Effector memory CD8-positive, alpha-beta T cell (primary cell): ENCODE measurements at places on chromosomes 12 and 14.

- no peak for DNase-seq
These were observed 203.6 kb downstream of the NOVA1 start for GRCh38 chr14:26394150-26394810.

DNA sequence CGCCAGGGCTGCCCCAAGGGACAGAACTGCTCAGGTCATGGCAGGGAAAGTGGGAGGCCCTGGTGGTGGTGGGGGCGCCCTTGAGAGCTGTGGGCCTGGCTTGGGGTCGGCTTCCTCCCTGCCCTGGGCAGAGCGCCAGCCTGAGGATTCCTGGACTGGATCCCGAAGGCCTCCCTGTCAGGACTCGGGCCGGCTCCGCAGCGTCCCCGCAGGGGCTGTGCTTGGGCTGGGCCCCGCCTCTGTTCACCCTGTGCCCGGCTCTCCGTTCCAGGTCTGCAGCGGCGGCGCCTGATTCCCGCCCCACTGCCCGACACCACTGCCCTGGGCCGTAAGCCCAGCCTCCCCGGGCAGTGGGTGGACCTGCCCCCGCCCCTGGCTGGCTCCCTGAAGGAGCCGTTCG, 39.9 kb downstream of the KIF26A start:
- no peak for DNase-seq

GRCh38 chr12:94089891-94090290, 58.5 kb upstream of the PLXNC1 start:
- DNase-seq: no peak

GRCh38 chr14:71141701-71142374, 234.6 kb downstream of the PCNX1 start:
- DNase-seq: no peak

DNA sequence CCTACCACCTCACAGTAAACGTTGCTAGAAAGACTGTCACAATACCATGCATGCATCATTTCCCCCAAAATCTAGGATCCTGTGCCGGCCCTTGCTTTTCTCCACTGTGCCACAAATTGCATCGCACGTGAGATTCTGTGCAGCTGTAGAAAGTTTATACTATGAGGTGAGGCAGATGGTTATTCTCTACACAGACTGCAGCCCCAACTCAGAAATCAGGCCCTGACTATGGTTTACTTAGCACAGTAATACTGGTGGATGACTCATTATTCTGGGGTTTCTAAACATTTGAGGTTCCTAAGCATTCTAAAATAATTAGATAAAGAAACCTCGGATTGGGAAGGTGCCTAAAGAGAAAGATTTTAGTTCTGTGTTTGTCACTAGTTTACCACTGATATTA, 163.8 kb upstream of the CCDC198 start:
- DNase-seq: no peak

- no peak for DNase-seq
These were observed 17.0 kb downstream of the ANO6 start for GRCh38 chr12:45232756-45233372.

DNA sequence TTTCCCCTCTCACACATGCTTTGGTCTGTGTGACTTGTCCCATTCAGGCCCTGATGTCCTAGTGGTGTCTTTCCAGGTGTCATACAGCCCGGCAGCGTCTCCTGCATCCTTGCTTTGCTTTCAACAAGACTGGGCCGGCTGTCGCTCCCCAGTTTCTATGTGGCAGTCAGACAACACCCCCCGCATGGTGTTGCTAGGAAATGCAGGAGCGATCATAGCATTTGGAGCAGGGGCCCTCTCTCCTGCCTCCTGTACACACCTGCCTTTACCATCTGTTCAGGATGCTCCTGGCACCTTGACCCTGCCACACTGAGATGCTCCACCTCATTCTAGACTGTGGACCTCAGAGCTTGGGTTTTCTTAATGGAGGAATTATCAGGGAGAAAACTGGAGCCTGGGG, 29.5 kb downstream of the CACNA1C start:
- DNase-seq: no peak

DNA sequence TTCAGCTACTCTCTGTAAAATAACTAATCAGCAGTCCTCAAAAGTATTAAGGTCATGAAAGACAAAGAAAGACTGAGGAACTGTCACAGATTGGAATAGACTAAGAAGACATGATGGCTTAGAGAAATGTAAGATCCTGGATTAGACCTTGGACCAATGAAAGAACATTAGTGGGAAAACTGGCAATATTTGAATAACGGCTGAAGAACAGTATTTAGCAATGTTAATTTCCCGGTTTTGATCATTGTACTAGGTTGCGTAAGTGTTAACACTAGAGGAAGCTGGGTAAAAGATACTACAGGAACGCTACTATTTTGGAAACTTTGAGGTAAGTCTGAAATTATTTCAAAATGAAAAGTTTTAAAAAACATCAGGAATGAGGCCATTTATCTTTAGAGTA, 98.8 kb upstream of the RESF1 start:
- no peak for DNase-seq

DNA sequence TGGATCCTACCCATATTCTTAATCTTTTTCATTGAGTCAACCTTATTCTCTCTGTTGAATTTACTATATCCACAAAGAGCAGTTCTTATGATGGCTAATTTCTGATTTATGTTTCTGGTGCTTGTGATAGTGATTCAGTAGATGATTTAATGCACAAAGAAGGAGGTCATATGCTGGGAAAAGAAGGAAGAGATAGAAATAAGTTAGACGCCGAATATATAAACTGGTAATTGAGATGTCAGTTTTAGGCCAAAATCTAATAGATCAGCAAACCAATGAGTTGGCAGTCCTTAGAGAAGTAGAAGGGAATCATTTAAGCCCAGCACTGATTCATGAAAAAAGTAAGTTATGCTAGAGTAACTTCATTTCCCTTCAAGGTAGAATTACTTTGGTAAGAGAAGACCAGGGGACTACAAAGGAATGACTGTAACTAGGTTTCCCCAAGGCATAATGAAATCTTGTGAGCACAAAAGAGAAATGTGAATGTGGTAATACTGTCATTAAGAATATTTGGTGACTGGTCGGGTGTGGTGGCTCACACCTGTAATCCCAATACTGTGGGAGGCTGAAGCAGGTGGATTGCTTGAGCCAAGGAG, 132.4 kb downstream of the TGFB3 start:
- no peak for DNase-seq

- no peak for DNase-seq
These were observed 71.5 kb downstream of the VWF start for GRCh38 chr12:6052940-6053329.

GRCh38 chr12:114529966-114530365, 124.0 kb upstream of the TBX5 start:
- no peak for DNase-seq

DNA sequence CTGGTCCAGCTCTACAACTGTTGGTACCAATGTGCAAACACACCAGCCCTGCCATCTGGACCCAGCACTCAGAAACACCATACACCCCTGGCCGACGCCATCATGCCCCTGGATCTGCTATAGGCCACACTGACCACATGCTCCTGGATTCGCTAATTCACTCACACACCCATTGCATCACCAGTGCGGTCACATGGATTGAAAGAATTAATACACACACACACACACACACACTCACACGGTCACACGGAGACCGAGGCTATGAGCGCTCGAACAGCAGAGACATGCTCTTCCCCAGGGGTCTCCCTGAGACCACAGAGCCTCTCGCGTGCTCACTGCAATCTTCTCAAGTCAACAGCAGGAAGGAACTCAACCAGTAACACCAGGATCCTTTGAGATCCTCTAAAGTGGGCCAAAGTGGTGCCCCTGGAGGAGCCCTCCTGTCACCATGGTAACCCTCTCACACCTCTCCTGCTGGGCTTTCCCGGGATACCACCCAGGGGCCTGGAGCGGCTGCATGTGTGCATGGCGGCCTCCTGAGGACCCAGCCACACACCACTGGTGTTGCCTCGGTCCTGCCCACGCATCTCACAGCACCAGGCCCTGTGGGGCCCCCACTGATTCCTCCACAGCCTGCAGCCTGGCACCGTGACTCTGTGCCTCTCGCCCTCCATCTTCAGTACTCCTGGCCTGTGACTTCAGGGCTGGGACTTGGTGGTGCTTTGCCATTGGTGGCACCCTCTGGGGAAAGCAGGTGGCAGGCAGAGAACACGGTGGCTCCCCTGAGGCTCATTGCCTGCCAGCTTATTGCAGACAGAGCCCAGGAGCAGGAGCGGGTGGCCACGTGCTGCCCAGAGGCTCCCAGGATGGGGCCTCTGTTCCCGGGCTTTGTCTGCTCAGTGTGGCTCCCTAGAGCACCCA, 15.1 kb downstream of the LRTM2 start:
- DNase-seq: no peak

DNA sequence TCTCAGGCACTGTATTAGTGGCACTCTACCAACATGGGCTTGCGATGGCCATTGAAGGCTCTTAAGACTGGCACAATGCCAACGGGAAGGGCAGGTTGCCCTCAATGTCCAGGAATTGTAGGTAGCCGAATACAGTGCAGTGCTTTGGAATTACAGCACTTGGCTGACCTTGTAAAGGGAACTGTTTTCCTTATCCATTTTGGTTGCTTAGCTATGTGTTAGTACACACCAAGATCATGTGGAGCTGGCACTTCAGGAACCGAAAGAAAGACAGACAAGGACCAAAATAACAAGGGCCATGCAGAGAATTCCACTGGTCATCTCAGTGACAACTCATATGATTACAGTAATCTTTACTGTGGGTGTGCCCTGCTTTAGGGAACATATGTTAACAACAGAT, 72.7 kb downstream of the DYRK2 start:
- DNase-seq: no peak

GRCh38 chr12:78455991-78456390, 408.6 kb upstream of the SYT1 start:
- DNase-seq: no peak

- no peak for DNase-seq
These were observed 198.7 kb upstream of the DCN start for GRCh38 chr12:91381309-91381804.

- no peak for DNase-seq
These were observed 46.8 kb downstream of the TRMT5 start for GRCh38 chr14:60933920-60934655.

DNA sequence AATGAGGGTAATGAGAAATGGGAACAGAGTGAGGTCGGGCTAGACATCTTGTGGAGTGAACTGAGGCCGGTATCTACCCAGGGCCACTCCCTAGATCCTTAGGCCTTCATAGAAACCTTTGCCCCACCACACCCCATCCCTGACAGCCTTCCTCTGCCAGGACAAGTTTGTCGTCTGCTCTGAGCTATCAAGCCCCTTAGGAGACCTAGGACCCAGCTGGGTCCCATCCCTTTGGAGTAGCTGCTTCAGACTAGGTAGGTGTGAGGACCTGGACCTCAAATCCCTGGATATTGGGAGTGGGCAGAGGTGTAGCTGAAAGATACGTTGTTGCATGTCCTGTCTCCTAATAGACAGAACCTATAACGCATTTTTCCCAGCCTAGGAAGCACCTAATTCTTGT, at the start of gene TMEM253:
TMEM253 (plus strand) TSS at position 136 of the 400 bp plus-strand sequence. CDS start 278 bp downstream, outside the sequence.
- DNase-seq: no peak

DNA sequence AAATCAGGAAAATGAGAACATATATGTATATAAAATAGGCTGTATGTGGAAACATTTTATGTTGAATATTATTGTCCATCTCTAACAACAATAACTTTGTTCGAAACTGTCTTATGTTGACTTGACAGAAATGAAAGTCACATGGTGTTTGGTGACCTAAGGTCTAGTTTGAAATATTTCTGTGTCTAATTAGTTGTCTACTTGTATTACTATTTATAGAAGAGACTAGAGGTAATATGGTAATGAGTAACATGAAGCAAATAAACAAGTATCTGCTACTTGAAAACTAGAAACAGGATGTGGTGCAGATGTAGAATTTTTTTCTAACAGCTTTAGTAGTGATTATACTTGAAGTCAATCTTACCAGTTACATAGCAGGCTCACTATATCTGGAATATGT, 3.9 kb downstream of the GPHN start:
- no peak for DNase-seq

GRCh38 chr14:50828721-50829488, 2.1 kb downstream of the NIN start:
- DNase-seq: no peak

DNA sequence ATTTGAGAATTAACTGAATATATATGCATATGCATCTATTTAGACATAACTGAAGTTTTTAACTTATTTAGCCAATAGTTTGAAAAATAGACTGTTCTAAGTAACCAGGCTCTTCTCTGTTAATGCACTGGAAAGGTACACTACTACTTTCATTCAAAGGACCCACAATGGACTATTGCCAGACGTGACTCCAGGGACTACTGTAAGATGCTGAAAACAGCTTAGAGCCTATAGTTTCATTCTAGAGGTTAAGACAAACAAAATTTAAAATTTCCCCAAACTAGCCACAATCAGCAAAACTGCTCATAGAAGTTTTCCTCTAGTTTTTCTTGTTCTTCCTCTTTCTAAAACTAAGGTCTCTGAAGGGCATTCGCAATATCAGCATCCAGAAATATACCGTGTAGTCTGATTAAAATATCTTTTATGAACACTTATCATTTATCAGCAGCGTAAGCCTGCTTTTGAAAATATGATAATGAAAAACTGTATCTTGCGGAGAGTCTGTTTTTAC, 10.4 kb downstream of the APPL2 start:
- DNase-seq: no peak

DNA sequence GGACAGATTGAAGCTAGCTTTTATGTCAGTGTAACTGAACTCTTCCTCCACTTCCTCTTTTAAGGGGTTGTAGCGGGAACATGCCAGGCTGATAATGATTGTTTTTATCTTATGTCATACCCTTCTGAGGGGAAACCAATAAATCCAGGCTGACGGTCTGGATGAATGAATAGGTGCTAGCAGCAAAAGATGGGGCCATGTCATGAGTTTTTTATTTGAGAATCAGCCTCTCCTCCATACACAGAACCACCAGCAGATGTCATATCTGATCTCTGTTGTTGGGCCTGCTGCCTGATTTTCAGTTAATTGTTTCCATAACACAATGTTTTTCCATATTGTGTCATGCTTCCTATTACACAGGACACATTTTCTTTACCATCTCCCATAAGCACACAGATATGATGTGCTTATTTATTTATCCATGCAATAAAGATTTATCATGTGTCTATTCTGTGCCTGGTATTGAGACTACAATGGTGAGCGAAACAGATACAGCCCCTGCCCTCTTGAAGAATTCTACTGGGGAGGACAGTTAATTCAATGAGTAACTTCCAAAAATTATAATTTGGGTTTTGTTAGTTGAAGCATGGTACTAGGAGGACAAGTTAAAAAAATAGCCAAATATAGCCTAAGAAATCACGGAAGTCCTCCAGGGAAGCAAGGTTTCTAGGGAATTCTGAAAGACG, 33.6 kb upstream of the CRY1 start:
- no peak for DNase-seq

GRCh38 chr14:61109288-61109687, 128.2 kb downstream of the SLC38A6 start:
- no peak for DNase-seq

DNA sequence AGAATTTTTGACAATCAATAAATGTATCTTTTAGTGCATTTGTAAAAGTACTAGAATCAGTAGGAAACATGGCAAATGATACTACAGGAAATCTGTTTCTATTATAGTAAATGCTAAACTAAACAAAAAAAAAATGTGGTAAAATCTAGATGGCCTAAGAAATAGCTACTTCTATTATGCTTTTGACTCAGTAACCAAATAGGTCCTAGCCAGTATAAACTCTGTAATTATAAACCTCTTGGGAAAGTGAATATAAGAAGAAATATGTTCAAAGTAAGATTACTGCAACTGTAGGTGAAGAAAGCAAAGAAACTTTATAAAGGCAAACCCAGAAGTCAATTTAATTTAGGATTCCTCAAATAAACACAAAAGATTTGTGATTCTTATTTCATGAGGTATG, 581.2 kb downstream of the LRFN5 start:
- DNase-seq: no peak
